EL (cell line): ENCODE measurements at places on chromosomes 16 and 17.

DNA sequence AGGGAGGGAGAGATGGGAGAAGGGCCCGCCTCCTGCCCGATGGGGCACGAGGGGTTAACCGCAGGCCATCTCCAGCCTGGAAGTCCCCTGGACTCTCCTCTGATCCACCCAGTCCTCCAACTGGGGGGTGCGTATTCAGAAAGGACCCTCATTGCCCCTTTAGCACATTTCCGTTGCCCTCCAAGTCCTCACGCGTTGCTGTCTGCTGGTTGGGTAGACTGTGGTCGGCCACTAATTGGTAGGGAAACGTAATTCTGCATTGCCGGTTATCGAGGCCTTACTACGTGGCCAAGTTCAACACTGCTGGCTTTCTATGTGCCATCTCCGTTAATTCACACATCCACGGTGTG lies 103.4 kb downstream of the FOXL1 start:
- no peak for DNase-seq

DNA sequence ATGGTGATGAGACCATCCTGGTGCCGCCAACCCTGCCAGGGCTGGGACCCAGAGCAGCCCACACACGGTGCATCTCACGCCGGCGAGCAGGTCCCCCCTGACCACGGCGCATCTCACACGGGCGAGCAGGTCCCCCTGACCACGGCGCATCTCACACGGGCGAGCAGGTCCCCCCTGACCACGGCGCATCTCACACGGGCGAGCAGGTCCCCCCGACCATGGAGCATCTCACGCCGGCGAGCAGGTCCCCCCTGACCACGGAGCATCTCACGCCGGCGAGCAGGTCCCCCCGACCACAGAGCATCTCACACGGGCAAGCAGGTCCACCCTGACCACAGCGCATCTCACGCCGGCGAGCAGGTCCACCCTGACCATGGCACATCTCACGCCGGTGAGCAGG lies 59.2 kb downstream of the MRM3 start:
- no peak for DNase-seq

- peak; percentile 53 for DNase-seq
These were observed 1.2 kb downstream of the DDX5 start for GRCh38 chr17:64504769-64505339.

DNA sequence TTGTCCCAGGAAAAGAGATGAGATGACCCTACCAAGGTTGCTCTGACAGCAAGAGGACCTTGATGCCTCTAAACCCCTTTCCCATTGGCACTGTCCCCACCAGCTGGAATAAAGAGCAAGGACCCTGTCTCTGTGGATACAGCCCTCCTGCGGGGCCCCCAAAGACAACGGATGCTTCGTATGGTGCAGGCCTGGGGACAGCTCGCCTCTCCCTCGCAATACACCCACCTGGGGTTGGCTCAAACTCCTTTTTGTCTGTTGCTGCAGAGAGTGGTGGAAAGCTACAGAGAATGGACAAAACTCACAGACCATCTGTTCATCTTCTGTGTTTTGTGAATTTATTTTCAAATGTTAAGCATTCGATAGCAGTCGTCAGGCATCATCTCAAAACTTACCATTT lies 27.6 kb upstream of the CACNG3 start:
- no peak for DNase-seq

GRCh38 chr16:73670836-73671820 lies 623.2 kb upstream of the ZFHX3 start:
- no peak for DNase-seq

GRCh38 chr16:12627394-12627793 lies 176.3 kb downstream of the CPPED1 start:
- DNase-seq, result no peak

DNA sequence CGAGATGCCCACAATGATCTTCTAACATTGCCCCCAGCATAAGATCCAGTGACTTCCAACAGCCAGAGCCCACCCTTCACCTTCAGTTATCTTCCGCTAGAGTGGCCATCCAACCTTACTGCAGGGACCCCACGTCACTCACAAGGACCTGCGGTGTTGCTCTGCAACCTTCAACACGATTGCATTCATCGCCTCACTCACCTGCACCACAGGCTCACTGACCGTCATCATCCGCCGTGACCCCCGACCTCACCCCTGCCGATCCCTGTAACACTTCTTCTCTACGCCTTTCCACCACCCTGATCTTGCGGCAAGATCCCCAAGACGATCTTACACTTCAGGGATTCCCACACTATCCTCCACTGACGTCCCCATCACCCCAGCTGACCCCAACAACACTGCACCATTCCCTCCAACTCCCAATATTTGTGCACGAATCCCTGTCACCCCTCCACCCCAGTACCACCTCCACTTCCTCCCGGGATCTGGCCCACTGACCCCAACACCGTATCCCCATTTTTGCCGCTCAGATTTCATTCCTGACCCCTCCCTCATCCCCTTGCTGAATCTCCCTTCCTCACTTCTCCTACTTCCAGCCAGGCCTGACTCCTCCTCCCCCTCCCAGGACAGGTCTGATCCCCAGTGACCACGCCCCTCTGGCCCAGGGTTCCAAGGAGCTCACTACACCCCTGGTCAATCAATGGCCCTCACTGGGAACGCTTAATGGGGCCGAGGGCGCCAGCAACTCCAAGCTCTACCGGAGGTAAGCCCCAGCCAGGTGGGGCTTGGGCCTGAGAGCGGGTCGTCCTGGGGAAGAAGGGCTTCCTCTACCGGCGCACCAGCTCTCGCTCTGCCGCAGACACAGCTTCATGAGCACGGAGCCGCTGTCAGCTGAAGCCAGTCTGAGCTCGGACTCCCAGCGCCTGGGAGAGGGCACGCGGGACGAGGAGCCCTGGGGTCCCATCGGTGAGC lies 7.6 kb downstream of the RUNDC3A start:
- no peak for DNase-seq

- peak; percentile 73 for DNase-seq
These were observed 48.3 kb upstream of the C17orf78 start for GRCh38 chr17:37327341-37328090.

GRCh38 chr16:84513123-84513522 lies 8.7 kb upstream of the MEAK7 start:
- DNase-seq, result peak; percentile 84

- DNase-seq, result no peak
These were observed 211.7 kb upstream of the SOX9 start for GRCh38 chr17:71909155-71909554.

DNA sequence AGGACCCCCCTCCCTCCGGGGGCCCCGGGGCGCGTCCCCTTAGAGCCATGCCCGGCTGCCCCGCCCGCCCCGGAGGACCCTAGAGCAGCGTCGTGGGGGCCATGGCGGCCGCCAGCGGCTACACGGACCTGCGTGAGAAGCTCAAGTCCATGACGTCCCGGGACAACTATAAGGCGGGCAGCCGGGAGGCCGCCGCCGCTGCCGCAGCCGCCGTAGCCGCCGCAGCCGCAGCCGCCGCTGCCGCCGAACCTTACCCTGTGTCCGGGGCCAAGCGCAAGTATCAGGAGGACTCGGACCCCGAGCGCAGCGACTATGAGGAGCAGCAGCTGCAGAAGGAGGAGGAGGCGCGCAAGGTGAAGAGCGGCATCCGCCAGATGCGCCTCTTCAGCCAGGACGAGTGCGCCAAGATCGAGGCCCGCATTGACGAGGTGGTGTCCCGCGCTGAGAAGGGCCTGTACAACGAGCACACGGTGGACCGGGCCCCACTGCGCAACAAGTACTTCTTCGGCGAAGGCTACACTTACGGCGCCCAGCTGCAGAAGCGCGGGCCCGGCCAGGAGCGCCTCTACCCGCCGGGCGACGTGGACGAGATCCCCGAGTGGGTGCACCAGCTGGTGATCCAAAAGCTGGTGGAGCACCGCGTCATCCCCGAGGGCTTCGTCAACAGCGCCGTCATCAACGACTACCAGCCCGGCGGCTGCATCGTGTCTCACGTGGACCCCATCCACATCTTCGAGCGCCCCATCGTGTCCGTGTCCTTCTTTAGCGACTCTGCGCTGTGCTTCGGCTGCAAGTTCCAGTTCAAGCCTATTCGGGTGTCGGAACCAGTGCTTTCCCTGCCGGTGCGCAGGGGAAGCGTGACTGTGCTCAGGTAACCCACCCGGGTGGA lies 759 bp downstream of the ALKBH5 start:
- DNase-seq, result peak; percentile 51

DNA sequence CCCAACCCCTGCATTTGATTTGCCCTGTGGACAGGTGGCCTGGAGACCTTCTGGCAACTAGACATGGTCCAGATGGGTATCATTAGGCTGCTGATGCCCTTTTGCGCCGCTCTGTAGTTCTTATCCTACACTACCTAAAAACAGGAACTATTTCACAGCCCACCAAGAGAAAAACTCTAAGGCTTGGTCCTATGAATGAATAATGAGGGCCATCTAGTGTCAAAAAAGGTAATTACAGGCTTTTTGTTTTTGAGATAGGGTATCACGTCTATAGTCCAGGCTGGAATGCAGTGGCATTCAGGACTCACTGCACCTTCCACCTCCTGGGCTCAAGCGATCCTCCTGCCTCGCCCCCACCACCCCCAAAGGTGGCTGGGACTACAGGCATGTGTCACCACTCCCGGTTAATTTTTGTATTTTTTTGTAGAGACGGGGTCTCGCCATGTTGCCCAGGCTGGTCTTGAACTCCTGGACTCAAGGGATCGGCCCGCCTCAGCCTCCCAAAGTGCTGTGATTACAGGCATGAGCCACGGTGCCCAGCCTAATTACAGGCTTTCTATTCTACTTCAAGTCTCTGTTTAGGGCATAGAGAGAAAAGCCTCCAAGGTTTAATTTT lies 20.9 kb downstream of the COIL start:
- peak; percentile 69 for DNase-seq

GRCh38 chr17:3665834-3666233 lies 2.5 kb downstream of the TAX1BP3 start:
- DNase-seq, result no peak

GRCh38 chr17:37079735-37080134 lies 131.0 kb downstream of the AATF start:
- DNase-seq, result peak; percentile 19

- no peak for DNase-seq
These were observed 68.4 kb downstream of the NOG start for GRCh38 chr17:56661906-56662305.

GRCh38 chr17:4808378-4808767 lies 1.4 kb downstream of the PLD2 start:
- DNase-seq, result no peak

DNA sequence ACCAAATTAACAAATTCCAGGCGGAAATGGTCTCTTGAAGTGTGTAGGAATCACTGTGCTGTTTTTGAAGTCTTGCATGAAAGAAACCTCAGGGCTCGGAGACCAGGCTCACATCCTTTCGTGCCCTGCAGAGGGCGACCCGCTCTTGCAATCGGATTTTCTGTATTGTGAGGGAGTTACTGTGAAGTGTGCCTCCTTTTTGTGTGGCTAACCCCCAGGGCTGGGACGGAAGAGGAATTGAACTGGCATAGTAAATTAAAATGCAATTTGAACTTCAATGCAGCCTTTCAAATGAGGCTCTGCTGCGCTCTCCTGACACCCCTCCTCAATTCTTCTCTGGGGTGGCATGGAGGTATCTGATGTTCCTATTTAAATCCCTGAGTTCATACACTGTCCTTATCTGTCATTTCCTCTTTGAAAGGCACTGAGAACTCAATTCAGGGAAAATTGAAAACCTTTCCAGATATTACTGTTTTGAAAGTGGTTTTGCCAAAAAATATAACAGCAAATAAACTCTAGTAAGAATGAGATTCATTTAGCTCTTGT lies 51.5 kb upstream of the MGAT5B start:
- DNase-seq, result peak; percentile 63

- DNase-seq, result no peak
These were observed 8.6 kb downstream of the MAPT start for GRCh38 chr17:45902892-45903346.

DNA sequence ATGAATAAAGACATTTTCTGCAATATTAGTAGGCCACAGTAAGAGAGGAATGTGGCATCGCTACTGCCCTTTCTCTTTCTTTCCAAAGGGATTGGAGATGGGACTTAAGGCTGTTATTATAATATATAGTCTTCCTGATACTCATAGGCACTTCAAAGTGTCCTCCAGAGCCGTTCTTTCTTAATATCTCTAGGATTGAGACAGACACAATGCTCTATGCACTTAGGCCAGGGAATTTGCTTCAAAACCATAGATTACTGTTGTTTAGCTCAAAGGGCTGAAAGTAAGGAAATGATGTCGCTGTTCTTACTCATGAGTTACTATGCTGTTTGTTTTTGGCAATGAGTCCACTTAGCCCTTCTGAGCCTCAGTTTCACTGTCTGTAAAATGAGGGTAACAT lies 590.5 kb downstream of the CDH11 start:
- no peak for DNase-seq

- DNase-seq, result no peak
These were observed 600.5 kb upstream of the RBFOX1 start for GRCh38 chr16:6732166-6732565.

DNA sequence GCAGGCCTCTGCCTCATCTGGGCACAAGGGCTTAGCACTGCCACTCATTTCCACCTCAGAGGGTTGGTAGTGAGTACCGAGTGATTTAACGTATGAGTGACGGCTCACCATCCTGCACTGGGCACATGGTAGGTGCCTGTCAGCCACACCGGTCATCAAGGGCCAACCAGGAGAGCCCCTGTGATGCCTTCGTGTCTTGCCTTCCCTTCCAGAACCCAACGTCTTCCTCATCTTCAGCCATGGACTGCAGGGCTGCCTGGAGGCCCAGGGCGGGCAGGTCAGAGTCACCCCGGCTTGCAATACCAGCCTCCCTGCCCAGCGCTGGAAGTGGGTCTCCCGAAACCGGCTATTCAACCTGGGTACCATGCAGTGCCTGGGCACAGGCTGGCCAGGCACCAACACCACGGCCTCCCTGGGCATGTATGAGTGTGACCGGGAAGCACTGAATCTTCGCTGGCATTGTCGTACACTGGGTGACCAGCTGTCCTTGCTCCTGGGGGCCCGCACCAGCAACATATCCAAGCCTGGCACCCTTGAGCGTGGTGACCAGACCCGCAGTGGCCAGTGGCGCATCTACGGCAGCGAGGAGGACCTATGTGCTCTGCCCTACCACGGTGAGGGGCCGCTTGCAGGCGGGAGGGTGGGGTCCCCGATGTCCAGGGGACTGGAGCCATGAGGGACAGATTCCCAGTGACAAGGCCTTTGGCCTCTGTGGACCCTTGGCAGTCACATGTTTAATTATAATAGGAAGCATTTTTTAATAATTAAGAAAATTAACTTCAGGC lies 37.1 kb downstream of the MRC2 start:
- no peak for DNase-seq

- no peak for DNase-seq
These were observed 20.9 kb downstream of the UBE2O start for GRCh38 chr17:76432004-76432403.
